ENCODE measurements at places on chromosomes 4 and X.

- DNase-seq: no peak
Measured at GRCh38 chr4:144300616-144301015, 160.1 kb upstream of the GYPA start.

DNA sequence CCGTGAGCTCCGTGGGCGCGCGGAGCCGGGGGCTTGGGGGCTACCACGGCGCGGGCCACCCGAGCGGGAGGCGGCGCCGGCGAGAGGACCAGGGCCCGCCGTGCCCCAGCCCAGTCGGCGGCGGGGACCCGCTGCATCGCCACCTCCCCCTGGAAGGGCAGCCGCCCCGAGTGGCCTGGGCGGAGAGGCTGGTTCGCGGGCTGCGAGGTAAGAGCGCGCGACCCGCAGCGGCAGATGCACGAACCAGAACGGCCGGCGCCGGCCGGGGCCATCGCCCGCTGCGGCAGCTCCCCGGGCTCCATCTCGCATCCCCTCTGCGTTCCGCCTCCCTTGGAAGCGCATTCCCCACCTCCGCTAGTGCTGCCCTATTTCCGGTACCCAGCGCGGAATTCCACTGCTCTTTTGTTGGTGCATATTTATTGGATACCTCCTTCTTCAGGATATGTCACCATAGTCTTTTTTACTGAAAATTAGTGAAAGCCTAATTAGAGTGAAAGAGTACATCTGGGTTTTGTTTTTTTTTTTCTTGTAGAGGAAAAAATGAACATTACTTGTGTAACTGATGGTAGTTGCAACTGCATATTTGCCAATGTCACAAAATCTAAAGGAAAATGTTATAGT, 797 bp downstream of the PKD2 start:
- no peak for DNase-seq

DNA sequence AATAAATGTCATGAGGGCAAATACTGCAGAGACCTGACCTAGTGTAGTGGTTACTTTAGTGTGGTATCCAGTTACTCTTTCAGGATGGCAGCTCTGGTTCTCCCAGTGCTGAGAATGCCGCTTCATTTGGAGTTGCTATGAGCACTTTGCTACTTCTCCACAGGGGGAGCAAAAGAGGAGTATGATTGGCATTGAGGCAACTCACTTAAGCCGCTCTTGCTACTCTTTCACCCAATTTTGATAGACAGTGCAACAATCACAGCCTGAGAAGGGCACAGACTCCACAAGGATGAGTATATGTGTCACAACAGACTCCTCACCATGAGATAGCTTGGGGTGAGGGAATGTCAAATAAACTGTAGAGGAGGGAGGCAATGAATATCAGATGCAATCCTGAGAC, 81.2 kb downstream of the NPY1R start:
- DNase-seq: no peak

GRCh38 chrX:24203072-24203808, 53.7 kb downstream of the ZFX start:
- no peak for DNase-seq

GRCh38 chrX:152925835-152926234, 28.0 kb downstream of the ZNF185 start:
- DNase-seq: no peak

DNA sequence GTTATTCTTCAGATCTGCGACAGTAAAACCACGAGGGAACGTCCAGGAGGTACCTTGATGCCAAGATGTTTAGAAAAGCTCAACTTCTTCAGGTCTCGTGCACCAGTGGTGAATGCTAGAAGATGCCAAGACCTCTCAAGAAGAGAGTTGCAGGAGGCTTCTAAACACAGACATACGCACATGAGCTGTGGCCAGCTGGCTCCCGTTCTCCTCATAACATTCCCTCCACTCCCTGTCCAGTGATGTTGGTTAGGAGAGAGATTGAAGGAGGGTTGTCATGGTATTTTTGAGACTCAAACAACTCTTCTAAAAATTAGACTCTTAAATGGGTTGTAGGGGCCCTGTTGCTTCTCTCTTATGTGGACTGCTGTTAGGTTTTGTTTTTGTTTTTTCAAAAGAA, 184.3 kb downstream of the QDPR start:
- no peak for DNase-seq

DNA sequence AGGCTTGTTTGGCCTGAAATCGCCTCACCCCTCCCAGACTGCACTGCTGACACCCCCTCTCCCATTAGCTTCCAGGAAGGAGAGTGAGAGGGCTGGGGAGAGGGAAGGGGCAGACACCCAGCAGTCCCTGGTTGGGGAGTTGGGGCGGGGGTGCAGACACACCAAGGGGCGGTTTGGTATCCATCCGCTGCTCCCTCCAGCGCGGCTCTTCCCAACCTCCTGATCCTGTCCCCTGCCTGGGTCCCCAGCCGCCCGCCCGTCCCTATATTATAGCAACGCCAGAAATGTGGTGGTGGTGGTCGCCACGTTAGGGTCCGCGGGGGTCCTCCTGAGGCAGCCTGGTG, 24.9 kb downstream of the GPRASP3 start:
- no peak for DNase-seq

- DNase-seq: no peak
Measured at GRCh38 chr4:26503427-26503826, 13.1 kb upstream of the CCKAR start.

- DNase-seq: no peak
Measured at GRCh38 chr4:165369522-165369921, 9.3 kb upstream of the CPE start.

DNA sequence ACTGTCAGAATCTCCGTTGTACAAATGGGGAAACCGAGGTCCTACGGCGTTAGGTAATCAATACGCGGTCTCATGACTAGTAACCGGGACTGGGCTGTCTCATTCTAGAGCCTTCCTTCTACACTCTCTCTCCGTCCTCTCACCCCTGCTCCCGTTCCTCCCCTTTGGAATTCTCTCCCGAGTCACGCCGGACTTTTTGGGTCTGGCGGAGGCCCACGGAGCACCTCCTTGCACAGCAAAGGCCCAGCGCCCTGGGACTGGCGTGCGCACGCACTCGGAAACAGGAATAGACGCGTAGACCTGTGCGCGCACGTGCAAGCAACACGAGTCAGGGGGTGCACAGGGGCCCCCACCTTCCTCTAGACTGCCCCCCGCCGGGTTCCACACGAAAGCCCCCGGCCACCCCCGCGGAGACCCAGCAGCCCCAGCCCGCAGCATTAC, 361 bp downstream of the QDPR start:
- peak; percentile 40 for DNase-seq

DNA sequence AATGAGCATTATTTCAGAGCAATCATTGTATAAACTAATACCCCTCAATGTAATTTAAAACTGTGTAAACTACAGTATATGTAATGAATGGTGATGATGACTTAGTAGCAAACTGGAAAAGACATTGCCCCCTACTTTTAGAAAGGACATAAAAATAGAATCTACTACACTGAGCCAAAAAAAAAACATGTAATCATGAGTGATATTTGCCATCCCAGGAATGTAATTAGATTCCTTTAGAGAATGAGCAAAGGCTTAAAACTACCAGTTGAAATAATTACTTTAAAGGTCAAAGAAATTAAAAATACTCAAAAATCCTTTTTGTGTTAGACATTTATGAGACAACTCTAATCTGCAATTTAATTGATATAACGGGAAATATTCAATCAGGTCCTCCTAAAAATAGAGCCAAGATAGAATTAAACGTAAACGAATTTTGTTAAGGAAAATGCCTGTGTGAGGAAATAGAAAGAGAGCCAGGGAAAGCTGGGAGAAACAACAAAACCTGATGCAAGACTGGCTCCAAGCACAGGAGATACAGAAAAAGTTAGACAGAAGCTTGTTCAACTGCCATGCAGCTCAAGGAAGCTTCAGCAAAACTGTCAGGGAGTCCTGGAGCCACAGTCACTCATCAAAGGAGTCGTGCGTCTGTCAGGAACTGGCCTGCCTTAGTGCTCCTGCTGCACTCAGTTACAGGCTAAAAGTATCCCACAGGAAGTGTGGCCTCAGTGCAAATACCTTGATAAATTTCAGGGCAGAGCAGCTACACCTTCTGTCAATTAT, 655.7 kb upstream of the INTU start:
- no peak for DNase-seq

DNA sequence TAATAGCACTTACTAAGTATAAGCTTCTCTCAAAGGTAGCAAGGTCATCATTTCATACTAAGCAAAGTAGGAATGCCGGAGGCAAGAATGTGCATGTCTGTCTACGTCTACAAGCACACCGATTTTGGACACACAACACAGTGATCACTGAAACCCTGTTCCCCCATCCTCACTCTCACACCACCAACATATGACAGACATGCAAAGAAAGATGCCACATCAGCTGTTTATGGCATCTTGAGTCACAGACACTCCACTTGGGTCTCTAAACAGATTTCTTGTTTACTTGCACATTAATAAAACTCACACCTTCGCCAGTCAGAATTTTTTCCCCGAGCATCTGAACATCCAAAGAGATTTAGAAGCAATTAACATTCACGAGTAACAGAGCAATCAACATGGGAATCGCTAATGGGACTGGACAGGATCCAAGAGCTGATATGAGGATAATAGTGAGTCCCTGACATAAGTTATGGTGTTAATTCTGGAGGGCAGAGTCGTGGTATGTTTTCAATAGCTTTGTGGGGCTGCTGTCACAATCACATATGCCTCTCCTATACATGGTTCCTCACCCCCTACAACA, 324.1 kb downstream of the DHX15 start:
- no peak for DNase-seq

GRCh38 chrX:140099221-140099620, 133.9 kb upstream of the CXorf66 start:
- DNase-seq: no peak

DNA sequence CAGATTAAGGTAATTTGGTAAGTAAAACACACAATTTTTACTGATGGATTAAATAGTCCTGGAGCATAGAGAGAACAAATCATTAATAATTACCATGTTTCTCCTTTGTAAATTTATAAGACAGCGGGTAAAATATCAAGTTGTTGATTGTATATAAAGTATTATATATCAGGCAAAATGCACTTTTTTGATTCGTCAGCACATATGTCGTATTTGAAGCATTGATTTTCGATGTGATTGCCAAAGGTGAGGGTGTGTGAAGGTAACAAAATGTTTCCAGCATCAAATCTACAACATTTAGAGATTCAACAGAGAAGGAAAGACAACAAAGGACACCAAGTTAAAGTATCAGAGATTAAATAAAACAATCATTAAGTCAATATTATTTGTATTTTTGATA, 1437.8 kb upstream of the ADGRL3 start:
- DNase-seq: no peak

- DNase-seq: no peak
Measured at GRCh38 chr4:95014068-95014467, 256.3 kb downstream of the BMPR1B start.

GRCh38 chr4:184620212-184620867, 28.9 kb downstream of the CASP3 start:
- DNase-seq: no peak

GRCh38 chrX:148771440-148771839, 271.0 kb downstream of the AFF2 start:
- no peak for DNase-seq

- no peak for DNase-seq
Measured at GRCh38 chr4:23539969-23540569, 349.8 kb downstream of the PPARGC1A start.

GRCh38 chr4:26178854-26179253, 142.0 kb upstream of the RBPJ start:
- DNase-seq: no peak

GRCh38 chr4:83231620-83232076, 53.0 kb downstream of the COQ2 start:
- DNase-seq: peak; percentile 42

DNA sequence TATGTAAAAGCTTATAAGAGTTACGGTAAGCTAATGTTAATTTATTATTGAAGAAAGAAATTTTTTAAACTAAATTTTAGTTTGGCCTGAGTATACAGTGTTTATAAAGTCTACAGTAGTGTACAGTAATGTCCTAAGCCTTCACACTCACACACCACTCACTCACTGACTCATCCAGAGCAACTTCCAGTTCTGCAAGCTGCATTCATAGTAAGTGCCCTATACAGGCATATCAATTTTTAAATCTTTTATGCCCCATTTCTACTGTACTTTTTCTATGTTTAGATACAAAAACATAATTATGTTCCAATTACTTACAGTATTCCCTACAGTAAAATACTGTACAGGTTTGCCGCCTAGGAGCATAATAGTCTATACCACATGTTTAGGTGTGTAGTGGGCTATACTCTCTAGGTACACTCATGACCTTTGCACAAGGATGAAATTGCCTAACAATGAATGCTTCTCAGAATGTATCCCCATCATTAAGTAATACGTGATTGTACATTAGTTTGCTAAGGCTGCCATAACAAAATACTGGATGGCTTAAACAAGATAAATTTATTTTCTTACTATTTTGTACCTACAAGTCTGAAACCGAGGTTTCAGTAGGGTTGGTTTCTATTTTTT, 333.8 kb upstream of the PCDH7 start:
- DNase-seq: no peak

DNA sequence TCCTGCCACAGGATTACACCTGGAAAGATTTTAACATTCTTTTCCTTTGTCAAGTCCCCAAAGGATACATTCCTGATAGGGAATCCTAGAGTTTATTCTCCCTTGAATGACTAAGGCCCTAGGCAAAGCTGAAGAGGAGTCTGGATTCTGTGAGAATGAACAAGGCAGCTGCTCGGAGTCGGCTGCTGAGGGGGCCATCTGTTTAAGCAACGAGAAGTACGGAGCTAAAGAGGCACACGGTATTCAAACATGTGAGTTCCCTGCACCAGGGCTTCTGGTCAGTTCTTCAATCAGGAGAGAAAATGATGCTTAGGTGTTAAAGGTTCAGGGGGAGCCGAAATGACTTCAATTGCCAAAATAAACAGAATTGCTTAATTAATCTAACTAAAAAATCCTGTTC, 97.6 kb downstream of the MGST2 start:
- DNase-seq: no peak

GRCh38 chr4:187996502-187997177, 1.1 kb downstream of the ZFP42 start:
- DNase-seq: no peak

DNA sequence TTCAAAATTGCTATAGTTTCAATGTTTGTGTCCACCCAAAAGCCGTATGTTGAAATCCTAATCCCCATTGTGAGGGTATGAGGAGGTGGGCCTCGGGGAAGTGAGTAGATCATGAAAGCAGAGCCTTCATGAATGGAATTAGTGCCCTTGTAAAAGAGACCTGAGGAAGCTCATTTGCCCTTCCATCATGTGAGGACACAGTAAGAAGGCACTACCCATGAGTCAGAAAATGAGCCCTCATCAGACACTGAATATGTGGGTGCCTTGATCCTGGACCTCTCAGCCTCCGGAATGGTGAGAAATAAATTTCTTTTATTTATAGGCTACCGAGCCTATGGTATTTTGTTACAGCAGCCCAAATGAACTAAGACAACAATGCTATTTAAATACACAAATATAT, 57.7 kb upstream of the EFHC2 start:
- DNase-seq: no peak

DNA sequence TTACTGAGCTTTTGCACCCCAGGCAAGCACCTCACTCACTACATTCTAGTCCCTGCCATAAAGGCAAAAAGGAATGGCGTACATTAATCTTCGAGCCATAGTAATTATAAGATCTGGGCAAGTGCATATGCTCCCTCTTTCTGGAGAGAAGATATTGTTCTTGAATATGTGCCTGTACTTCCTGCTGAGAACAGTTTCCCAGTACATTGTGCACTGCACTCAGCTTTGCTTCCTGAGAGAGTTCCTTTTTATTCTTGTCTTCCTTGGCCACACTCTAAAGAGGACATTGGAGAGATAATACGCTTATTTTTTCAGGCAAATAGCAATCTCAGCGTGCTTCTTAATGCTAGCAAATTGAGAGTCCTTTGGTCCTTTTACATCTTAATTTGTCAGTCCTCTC, 909.0 kb upstream of the PCDH10 start:
- no peak for DNase-seq

GRCh38 chr4:17103231-17103630, 204.8 kb upstream of the LDB2 start:
- DNase-seq: no peak

Measured in CD4-positive, alpha-beta T cell treated with Interleukin-17A for 1 hour (primary cell).